ENCODE measurements at places on chromosomes 2 and 18. TPM values are rescaled to one million over a fixed set of nuclear protein-coding genes. Genes with fewer than 3 reads are reported as not detected.

DNA sequence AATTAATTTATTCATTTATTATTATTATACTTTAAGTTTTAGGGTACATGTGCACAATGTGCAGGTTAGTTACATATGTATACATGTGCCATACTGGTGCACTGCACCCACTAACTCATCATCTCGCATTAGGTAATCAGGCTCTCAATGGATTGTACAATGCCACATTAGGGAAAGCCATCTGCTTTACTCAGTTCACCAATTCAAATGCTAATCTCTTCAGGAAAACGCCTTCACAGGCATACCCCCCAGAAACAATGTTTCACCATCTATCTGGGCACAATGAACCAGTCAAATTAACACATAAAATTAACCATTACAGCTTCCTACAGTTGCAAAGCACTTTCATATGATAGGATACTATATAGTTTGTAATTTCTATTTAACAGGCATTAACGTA, 84.8 kb upstream of the DNAJC10 start:
- no peak for DNase-seq

- peak; percentile 35 for DNase-seq
Measured at GRCh38 chr2:84817239-84817655, 63.6 kb downstream of the TRABD2A start.

The LCT gene
- total RNA-seq: 0.07 TPM

- DNase-seq: no peak
Measured at GRCh38 chr2:205805136-205805535, 122.8 kb downstream of the NRP2 start.

GRCh38 chr2:29879456-29879855, 41.9 kb downstream of the ALK start:
- no peak for DNase-seq

DNA sequence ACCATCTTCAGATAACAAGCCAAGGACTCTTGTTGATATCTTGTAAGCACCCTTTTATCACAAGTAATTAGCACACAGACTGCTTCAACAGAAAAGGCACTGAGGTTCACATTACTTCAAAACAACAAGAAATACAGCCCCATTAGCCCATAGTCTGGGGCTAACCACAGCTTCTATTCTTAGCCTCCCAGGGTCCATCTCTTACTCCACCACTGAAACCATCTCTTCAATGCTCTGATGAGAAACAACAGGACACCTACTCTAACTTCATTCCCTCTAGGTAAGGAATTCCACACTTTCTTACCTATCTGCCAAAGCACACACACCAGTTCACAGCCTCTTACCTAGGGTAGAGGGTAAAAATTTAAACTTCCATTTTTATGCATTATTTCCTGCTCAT, 26.4 kb upstream of the CYTIP start:
- DNase-seq: no peak

DNA sequence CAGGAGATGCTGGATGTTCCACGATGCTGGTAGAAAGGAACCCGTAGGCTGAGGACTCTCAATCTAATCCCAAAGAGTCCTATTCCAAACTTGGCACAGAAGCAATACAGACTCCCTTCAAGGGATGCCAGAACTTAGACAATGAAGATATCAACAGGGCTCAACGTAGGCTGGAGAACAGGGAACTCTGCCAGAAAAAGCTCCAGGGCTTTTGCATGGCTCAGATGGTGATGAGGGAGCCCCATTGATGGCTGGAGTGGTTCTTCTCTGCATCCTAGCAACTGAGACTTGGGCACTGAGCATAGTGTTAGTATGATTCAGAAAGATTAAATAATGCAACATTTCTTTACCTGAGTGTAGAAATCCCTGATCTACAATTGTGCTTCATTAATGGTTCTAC, 117.2 kb upstream of the NCK2 start:
- DNase-seq: no peak

DNA sequence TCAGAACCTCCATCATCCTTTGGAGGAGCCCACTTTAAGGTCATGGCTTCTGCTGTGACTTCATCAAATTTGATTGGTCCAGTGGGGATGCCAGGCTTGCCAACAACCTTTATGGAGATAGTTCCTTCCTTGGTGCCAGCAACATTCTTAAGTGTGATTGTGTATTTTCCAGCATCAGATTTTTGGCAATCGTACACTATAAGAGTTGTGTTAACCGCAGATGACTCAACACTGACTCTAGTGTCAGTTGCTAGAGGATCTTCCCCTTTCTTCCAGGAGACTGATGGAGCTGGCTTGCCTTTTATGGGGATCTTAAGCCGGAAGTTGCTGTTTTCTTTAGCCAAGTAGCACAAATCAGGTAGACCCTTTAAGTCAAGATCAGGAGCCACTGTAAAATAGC, 98.7 kb downstream of the PLEKHA3 start:
- no peak for DNase-seq

The BOLL gene
- total RNA-seq: not detected

GRCh38 chr2:240739797-240740196, 48.1 kb downstream of the AQP12A start:
- peak; percentile 28 for DNase-seq

The PSMA8 gene
- 2.1 TPM for total RNA-seq

The CCBE1 gene
- total RNA-seq: not detected

DNA sequence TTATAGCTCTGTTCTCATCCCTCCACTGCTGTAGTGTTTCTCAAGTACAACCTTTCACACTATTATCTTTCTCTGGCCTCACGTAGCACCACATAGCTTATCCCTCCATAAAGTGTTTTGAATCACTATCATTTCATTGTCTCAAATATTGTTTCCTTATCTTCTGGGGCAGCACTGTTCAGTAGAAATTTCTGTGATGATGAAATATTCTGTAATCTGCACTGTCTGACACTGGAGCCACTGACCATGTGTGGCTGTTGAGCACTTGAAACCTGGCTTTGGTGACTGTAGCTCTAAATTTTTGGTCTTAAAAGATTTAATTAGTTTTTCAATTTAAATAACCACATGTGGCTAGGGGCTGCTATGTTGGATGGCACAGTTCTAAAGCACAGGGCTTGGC, 78.9 kb downstream of the CPS1 start:
- DNase-seq: no peak

The POTEJ gene
- not detected for total RNA-seq

DNA sequence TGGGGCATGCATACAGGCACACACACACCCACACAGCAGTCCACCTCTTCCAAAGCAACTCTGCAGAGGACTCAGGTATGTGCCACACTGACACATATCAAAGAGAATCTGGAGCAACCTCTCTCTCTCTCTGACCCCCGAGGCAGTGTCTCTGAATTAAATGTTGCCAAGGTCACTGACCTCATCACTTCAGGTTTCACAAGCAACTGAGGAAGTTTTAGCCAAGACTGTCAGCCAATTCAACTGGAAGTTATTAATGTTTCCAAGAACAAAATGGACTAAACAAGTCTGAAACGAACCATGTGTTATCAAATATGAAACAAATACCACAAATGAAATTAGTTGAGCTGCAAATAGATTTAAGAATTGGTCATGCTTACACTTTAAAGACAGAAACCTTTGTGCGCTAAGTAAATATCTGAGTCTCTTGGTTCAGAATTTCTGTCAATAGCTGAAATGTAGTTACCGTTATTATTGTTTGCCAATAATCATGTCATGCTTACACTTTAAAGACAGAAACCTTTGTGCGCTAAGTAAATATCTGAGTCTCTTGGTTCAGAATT, 86.1 kb downstream of the SLC25A12 start:
- no peak for DNase-seq

- DNase-seq: no peak
Measured at GRCh38 chr18:23122334-23123229, 12.7 kb upstream of the CABLES1 start.

The ACSL3 gene
- total RNA-seq: 36.1 TPM

DNA sequence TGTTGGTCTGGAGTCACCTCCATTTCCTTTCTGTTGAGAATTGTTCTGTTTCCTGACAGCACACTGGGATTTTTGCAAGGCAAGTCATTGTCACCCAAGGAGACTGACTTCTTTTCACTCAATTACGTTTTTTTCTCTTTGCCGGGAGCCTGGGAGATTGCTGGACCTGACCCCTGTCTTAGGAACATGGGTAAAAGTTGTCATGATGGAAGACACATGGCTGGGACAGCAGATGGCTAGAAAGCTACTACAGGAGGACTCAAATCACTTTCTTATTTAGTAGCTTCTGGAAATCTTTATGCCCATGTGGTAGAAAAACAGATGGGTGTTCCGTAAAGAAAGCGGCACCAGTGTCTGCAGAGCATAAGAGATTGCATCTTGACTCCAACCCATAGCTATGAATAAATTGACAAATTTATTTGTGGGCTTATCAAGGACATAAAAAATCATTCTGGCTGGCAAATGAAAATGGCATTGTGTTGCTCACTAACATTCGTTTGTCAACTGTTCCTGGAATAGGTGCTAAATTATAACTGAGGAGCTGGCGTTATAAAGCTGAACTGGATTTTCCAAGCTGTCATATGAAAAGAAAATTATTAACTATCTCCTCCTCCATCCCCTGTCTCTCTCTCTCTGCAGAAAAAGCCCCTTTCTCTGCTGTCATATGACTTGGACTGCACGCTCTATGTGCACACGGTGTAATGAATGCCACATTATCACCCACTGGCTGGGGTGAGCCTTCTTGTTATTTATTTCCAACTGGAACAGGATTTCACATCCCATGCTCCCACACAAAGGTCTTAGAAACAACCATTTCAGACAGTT, 159.8 kb downstream of the SH3RF3 start:
- DNase-seq: no peak

- no peak for DNase-seq
Measured at GRCh38 chr2:64422466-64422865, 31.5 kb upstream of the LGALSL start.

GRCh38 chr2:33599175-33599942, at the start of gene FAM98A:
Gene FAM98A, minus strand, starts transcription at chr2:33599299. Its CDS starts 78 bp downstream, at chr2:33599221.
- DNase-seq: peak; percentile 98
